Amygdala (tissue), 56 donors: ENCODE measurements at places on chromosomes 13 and 19.

- no peak for DNase-seq
Measured at GRCh38 chr19:50694815-50695145, 24.8 kb downstream of the SHANK1 start.

- no peak for DNase-seq
Measured at GRCh38 chr13:41361491-41361890, 50.4 kb downstream of the NAA16 start.

DNA sequence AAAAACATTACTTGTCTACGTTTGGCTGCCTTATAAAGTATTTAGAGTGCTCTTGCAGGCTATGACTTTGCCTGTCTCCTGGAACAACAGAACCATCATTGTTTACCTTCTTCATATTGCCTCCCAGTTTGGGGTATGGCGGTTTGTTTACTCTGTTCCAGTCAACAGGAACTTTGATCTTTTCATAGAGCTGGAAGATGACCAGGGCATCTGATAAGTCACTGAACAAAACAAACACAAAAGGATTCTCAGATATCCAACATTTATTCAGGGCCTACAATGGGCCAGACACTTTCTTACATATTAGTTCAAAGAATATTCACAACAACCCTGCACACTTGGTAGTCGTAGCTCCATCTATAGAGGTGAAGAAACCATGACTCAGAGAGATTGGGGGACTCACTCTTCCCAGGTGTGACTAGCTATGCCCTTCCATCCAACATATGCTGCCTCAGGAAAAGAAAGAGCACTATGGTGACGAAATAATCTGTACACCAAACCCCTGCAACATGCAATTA lies 38.4 kb upstream of the CPB2 start:
- no peak for DNase-seq

DNA sequence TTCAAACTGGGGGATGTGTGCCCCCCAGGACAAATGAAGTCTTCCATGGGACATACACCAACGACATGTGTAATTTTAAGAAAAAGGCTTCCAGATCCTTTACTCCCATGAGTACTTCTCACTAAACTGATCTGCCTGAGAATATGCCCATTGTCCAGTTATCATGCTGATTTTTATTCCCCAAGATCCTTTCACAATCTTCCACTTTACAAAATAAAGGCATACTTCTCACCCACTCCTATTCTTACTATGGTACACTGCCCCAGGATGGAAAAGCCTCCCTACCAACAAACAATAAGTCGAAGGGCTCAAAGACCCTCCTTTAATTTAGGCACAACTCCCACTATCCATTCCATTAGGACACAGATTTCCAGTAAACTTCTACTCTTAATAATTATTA lies 3.5 kb downstream of the SPART start:
- DNase-seq, result no peak

- peak; percentile 29 for DNase-seq
Measured at GRCh38 chr13:51453959-51454703, 1.3 kb upstream of the INTS6 start.

DNA sequence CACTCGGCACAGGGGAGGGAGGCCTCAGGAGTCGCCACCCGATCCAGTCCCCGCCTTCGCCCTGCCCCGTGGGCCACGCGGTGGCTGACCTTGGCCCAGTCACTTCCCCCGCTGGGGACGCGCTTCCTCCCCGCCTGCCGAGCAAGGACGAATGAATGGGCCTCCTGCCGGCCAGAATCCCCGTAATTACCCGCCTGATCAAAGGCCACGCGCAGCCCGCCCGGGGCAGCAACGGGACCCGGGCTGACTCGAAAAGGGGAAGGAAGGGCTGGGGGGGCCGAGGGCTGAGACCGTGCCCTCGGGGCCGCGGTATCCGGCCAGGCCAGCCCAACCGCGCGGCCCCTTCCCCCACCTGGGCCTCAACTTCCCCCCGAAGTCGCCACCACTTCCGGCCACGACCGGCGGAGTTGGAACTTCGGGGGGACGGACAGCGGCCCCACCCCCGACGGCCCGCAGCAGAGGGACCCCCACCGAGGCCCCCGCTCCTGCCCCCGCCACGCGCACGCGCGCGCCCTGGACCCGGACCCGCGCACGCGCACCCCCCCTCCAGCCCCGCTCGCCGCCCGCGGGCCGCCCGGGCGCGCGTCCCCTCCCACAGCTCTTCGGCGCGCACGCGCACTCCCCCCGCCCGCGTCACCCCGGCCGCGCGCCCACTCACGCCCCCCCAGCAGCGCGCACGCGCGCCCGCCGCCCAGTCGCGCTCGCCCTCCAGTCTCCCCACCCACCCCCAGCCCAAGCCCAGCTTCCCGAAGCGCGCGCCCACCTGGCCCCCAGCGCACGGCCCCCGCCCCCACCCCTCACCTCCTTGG lies 520 bp downstream of the ZNF787 start:
- DNase-seq, result peak; percentile 72

DNA sequence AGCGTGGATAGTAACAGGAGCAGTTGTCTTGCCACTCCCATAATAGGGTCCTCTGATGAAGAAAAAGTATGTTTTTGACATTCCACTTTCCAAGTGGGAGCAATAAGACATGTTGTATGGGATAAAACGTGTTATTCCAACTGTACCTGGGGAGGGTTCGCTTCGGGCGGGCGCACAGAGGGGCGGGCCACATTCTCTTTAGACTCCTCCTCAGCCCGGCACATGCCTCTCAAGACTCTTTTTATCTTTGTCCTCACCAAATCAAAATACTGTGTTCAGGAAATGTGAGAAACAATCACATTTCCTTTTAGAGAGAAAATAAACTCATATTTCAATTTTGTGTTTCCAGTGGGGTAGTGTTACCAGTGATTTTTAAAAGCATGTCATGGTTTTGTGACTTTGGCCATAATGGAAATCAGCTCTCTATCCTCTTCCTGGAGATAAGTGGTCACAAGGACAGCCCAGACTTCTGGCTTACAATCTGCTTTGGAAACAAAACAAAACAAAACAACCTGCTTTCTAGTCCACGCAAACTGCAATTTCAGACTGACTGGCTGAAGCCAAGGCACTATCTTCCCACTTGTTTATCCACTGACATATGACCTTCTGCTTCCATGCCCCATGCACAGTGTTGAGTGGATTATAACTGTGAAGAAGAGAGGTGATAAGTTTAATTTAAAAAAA lies 276.1 kb downstream of the NALCN start:
- DNase-seq, result no peak

- no peak for DNase-seq
Measured at GRCh38 chr13:26112843-26113242, 61.0 kb upstream of the SHISA2 start.

DNA sequence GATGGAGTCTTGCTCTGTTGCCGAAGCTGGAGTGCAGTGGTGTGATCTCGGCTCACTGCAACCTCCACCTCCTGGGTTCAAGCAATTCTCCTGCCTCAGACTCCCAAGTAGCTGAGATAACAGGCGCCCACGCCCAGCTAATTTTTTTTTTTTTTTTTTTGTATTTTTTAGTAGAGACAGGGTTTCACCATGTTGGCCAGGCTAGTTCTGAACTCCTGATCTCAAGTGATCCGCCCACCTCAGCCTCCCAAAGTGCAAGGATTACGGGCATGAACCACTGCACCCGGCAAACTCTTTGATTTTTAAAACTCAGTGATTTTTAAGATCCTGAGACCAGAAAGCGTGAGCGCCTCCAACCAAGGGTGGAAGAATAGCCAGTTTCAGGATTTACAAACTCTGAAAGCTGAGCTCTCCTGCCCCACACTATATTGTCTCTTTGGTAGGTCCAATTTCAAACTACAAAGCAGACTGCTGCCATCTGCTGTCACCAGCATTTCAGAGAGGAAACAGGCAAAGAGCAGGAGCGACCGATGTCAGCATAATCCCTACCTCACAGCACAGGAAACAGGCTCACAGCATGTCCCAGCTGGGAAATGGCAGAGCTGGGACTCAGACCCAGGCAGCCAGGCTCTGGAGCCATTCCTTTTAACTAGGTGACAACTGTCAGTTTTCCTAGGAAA lies 9.2 kb downstream of the NOSIP start:
- no peak for DNase-seq
